Activated CD8-positive, alpha-beta T cell treated with anti-CD3 and anti-CD28 coated beads for 36 hours (primary cell): ENCODE measurements at places on chromosomes 3 and 15. TPM values are rescaled to one million over a fixed set of nuclear protein-coding genes. Genes with fewer than 3 reads are reported as not detected.

KLF15 gene
- 0.11 TPM for total RNA-seq

SLC28A1 gene
- not detected for total RNA-seq

TTLL13 gene
- total RNA-seq = 0.20 TPM

GRCh38 chr3:104411757-104412156, 955.0 kb upstream of the ALCAM start:
- H3K27me3 ChIP-seq = no peaks in the 10 kb centered on the region
- no peaks in the 10 kb centered on the region for H3K4me1 ChIP-seq
- no peak overlapping the region for H3K4me3 ChIP-seq
- no peaks in the 10 kb centered on the region for H3K36me3 ChIP-seq
- no peak overlapping the region for H3K27ac ChIP-seq

- no peak for DNase-seq
- no peaks in the 10 kb centered on the region for H3K27me3 ChIP-seq
- peaks cover 70% of the 10 kb centered on the region for H3K4me1 ChIP-seq
- peaks cover 41% of the 10 kb centered on the region for H3K36me3 ChIP-seq
Observed at GRCh38 chr3:120049881-120050539, 44.2 kb downstream of the GSK3B start.

DNA sequence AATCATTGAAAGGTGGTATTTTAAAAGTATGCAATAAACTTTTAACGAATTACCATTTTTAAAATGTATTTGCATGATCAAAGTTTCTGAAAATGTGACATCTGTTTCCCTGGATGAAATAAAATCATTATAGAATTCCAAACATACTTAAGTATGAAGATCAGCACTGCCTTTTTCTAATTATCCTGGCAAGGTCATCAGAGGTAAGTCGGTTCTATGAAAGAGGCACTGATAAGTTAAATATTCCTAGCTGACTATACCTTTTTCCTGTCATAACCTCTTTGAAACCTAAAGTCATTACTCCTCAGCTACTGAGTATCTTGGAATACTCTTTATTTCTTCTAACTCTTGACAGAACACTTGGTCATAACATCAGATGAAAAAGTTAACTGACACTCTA, 406.1 kb upstream of the ALCAM start:
- H3K4me1 ChIP-seq = no peaks in the 10 kb centered on the region
- no peak for DNase-seq
- no peaks in the 10 kb centered on the region for H3K27me3 ChIP-seq
- H3K27ac ChIP-seq = no peak overlapping the region

GRCh38 chr3:63724987-63725386, 72.5 kb downstream of the SNTN start:
- no peak for DNase-seq
- H3K36me3 ChIP-seq = no peaks in the 10 kb centered on the region
- peaks cover 2% of the 10 kb centered on the region for H3K27me3 ChIP-seq
- no peak overlapping the region for H3K27ac ChIP-seq
